ENCODE measurements at places on chromosomes 5 and 9.

DNA sequence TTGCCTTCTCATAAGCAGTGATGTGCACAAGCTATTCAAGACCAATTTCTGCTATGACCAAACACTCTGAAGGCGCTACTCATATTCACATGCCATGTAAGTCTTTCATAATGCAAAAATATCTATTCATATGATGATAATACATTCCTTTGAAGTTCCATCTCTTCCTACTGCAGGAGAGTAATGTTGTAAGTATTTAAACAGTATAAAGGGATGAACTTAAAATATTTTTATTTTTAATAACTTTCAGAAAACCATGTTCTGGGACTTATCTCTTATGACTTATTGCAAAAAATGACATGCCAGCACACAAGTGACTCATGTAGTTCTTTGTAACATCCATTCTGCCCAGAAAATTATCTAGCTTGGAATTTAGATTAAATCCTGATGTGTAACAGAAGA is 376.4 kb downstream of the KCTD16 start:
- DNase-seq: no peak

- no peak for DNase-seq
Measured at GRCh38 chr5:155765715-155766114, 561.2 kb upstream of the SGCD start.

- DNase-seq: no peak
Measured at GRCh38 chr9:17900606-17901005, 321.7 kb downstream of the SH3GL2 start.

DNA sequence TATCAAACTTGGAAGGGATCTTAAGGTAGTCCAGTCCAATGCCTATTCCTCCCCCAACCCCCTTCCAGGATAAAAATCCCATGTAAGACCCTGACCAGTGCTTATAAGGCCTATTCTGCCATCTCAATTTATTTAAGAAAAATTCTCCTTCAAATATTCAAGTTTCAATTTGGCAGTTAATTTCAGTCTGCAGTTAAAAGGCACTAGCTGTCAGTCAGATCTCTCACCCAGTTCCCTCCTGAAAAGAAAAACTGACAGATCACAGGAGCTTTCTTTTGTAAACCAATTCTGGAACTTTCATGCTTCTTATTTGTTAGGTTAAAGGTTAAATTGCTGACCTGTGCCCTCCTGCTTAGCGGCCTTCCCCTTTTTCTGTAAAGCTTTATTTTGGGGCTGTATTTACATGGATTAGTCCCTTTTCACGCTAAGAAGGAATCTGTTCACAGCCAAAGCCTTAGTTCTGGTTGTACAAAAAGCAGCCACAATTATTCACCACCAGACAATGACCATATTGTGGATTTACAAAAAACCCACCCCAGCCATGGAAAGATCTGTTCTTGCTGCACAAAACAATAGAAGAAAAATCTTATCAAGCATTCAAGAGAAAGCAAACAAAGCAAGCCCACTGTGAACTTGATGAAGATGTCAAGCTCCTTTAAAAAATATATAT is 68.7 kb downstream of the DENND1A start:
- no peak for DNase-seq

GRCh38 chr5:71836084-71836483 is 117.0 kb downstream of the CARTPT start:
- DNase-seq: no peak

All from frontal cortex (tissue), 4 donors.